COR-L47 (cell line): ENCODE measurements at places on chromosomes 1 and 21.
A peak's percentile ranks its signal among the peaks of the same experiment; 100 is the strongest.

DNA sequence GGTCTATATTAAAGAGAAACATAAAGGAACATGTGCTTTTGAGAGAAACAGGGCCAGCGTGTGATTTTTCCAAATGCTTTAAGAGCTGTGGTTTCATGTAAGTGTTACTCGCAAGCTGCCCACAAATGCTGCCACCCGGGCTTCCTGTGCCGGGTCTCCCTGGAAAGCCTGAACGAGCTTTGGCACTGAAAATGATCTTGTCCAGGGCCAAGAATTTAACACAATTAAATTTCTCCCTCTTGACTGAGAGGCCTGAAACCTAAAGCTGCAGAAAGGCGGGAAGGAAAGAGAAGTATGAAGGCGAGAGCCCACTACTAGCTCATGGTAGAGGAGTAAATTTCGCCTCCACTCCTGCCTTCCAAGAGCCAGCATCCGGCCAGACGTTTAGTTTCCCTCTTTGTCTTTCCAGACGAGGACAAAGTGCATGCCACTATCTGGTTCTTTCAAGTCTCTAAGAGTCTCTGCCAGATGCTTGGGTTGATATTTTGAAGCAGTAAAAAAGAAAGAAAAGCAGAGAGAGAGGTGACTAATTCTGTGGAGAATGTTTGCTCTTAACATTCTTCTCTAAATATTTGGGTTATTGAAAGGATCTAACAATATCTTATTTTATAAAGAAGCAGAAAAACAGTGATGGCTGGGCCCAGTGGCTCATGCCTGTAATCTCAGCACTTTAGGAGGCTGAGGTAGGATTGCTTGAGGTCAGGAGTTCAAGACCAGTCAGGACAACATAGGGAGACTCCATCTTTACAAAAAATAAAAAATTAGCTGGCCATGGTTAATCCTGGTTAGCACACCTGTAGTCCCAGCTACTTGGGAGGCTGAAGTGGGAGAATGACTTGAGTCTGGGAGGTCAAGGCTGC is 100.0 kb upstream of the HNRNPU start:
- no peak for DNase-seq

DNA sequence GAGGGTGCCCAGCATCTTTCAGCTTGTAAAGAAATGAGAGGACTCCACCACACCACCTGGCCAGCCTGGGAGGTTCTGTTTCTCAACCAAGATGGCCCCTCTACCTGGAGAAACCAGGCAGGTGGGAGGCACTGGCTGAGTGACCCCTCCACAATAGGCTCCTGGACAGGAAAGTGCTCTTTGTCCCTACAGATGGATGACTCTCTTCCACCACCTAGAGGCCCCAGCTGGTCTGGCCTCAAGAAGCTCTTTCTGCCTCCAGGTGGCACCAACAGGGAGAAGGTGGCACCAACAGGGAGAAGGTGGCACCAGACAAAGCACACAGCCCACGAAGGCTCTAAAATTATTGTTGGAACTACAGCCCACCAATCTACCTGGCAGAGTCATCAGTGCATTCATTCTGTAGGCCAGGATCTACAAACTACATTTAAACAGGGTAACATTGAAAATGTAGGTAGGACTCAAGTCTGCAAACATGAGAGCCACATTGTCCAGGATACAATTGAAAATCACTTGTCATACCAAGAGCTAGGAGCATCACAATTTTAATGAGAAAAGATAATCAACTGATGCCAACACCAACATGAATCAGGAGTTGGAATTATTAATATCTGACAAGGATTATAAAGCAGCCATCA is 14.4 kb downstream of the TMPRSS3 start:
- peak; percentile 78 for DNase-seq

GRCh38 chr1:8218351-8219092 is 99.4 kb upstream of the SLC45A1 start:
- no peak for DNase-seq

GRCh38 chr1:69777423-69777822 is 209.7 kb downstream of the LRRC7 start:
- DNase-seq: no peak

DNA sequence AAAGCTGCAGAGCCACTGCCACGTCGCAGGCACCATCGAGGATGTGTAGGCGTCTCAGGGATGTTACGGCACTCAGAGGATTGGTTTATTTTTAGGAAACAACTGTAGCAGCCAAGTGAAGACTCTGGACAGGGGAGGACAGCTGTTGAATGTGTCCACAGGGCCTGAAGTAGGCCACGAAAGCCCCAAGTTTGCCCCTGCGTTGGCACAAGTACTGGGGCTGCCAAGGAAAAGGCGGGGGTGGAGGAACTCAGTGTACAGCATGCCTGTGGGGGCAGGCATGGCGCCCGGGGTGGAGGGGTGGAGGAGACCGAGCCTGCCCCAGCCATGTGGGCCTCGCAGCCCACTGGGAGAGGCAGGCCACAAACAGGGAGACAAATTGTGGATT is 89.7 kb downstream of the ADARB1 start:
- DNase-seq: no peak

DNA sequence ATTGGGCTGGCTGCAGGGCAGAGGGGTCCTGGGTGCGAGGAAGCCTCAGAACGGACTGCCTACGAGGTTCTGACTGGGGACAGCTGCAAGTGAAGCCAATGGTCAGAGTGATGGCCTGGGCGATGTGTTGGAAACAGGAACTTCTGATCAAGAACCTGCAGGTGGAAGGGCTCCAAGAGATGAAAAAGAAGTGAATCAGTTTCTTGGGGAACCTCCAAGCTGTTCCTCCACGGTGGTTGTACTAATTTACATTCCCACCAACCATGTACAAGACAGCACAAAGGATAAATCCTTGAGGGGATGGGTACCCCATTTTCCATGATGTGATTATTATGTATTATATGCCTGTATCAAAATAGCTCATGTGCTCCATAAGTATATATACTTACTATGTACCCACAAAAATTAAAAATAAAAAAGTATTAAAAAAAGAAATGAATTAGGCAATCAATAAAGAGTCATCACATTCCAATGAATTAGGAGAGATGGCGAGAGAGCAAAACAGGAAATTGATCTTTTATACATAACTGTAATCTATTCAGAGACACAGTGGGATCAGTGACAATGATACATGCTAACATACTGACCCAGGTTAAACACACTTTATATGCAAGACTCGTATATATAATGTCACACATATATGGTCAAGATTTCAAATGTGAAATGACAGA is 58.1 kb downstream of the PTPN14 start:
- DNase-seq: no peak

DNA sequence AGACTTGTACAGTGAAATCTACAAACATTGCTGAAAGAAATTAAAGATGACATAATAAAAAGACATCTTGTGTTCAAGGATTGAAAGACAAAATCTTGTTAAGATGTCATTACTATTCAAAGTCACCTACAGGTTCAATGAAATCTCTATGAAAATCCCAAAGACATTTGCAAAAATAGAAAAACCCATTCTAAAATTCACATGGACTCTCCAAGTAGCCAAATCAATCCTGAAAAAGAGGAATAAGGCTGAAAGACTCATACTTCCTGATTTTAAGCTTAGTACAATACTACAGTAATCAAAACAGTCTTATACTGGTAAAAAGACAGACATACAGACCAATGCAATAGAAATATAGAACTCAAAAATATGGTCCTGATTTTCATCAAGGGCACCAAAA is 78.6 kb downstream of the PCSK9 start:
- DNase-seq: no peak

DNA sequence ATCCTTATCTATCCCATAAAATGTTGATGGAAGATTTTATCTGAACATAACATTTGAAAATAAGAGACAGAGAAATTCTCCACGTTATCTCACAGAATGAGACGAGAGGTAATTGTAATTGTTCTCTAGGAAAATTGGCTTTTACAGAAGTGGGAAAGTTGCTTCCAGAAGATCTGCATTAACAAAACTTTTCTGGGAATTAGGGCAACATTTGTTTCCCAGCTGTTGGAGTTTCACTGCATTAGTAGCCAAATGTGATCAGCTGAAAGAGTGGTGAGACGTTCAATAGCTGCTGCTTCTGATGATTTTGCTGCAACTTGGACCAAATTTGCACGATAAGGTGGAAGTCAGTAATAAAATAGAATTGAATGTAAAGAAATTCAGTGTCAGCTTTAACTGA is 7.6 kb downstream of the CHODL start:
- DNase-seq: no peak

GRCh38 chr1:151144474-151145303 is 1.7 kb downstream of the SEMA6C start:
- no peak for DNase-seq

DNA sequence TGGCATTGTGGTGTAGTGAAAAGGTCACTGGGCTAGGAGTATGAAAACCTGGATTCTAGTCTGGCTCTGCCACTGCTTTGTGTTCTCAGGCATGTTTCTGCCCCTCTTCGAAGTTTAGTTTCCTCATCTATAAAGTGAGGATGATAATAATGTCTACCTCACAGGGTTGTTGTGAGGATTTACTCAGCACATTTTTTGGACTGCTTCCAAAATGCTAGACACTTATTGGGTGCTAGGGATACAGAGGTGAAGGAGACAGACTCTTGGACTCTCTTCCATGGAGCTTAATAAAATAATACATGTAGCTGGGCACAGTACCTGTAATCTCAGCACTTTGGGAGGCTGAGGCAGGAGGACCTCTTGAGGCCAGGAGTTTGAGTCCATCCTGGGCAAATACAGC is 3.6 kb downstream of the KIF2C start:
- DNase-seq: no peak

DNA sequence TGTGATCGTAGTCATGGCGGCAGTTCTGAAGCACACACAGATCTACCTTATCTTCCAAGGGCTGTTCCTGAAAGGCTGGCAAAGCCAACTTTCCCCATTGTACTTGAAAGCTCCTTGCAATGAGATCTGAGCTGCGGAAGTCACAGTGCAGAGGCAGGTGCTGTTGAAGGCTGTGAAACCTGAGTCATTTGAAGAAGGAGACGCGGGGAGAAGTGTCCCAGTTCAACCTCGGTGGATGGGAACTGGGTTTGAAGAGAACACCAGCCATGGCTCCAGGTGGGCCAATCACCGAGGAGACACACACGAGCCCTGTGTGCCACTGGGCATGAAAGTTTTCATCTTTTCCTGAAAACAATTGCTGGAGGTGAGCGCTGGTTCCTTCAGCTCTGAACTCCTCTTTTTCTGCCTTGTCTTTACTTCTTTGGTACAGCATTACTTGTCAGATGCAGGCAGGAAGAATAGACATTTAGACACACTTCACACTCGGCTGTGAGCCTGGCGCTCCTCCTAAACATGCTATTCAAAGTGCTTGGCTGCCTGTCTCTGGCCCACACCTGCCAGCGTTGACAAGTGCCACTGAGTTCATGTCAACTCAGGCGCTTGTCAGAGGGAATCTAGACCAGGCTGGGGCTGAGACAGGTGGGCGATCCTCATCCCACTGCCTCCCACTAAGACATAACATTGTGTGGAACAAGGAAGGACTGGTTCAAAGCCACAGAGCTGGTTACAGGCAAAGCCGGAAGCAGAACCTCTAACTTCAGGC is 25.7 kb upstream of the PDE9A start:
- DNase-seq: no peak

- DNase-seq: no peak
Measured at GRCh38 chr1:10765304-10765703, 31.1 kb downstream of the CASZ1 start.

- DNase-seq: peak; percentile 93
Measured at GRCh38 chr1:2049718-2050431, at the start of gene PRKCZ. PRKCZ (plus strand) TSS chr1:2050411; CDS start chr1:2050631, 220 bp downstream.

GRCh38 chr1:59415881-59416280 is 119.0 kb downstream of the FGGY start:
- DNase-seq: no peak

DNA sequence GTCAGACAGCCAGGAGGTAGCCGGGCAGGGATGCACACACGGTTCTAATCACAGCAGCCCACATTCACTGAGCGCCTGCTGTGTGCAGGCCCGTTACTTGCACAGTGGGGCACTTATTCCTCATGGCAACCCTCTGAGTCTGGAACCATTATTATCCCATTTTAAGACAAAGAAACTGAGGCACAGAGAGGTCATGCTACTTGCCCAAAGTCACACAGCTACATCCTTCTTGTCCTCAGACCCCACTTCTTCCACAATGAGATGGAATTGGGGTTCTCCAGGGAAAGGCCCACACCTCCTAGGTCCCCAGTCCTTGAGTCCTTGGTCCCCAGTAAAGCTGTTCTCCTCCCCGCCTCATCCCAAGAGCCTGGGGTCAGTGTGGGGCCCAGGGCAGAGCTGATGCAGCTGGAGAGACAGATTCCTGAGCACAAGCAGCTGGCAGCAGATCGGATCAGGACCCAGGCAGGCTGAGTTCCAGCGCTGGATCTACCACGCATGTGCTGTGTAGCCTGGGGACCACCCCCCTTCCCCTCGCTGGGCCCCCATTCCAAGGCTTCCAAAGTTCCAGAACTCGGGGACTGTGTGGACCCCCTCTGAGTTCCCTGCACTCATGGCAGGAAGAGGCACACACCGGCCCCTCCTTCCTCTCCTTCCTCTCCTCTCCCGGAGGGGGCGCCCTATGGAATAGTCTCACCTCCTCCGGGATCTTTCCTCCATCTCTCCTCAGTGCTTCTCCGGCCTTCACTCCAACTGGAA is 393.4 kb downstream of the MATN1 start:
- no peak for DNase-seq

GRCh38 chr1:27218736-27219135 is 15.7 kb upstream of the WDTC1 start:
- DNase-seq: no peak

GRCh38 chr1:56965916-56966697 is at the start of gene C8B:
C8B (minus strand) TSS chr1:56966015; CDS start chr1:56965948, 67 bp downstream.
- no peak for DNase-seq

DNA sequence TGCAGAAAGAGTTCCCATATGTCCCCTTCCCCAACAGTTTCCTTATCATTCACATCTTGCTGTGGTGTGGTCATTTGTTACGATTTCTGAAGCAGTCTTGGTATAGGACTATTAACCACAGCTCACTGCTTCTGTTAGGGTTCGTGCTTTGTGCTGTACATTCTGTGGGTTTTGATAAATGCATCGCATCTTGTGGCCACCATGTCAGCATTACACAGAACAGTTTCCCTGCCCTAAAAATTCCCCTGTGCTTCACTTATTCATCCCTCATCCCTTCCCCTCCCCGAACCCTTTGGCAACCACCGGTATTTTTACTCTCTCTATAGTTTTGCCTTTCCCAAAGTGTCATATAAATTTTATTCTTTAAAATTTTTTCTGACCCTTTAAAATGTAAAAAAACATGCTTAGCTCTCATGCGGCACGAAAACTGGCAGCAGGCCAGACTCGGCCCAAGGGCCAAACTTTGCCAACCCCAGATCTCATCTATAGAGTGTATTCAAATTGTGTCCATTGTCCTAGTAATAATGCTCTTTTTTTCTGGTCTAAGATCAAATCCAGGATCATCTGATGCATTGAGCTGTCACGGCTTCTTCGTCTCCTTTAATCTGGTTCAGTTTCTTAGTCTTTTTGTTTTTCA is 78.2 kb downstream of the SIM2 start:
- DNase-seq: no peak

GRCh38 chr1:233294913-233295236 is 650 bp downstream of the PCNX2 start:
- peak; percentile 63 for DNase-seq
